ENCODE measurements at places on chromosomes 3 and 15.

DNA sequence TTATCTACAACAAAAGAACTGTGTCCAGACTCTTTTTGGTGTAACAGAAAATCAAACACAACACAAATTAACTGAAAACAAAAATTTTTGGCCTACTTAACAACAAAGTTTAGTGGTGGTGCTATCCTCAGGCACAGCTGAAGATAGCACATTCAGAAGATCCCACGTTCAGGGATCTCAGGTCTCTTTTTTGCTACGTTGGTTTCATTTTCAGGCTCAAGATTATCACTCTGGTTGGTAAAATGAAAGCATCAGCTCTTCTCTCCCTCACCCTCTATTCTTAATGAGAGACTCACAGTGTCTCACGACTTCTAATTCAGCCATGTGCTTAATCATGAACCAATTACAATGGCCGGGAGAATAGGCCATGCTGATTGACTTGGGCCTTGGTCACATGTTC, 146.9 kb upstream of the PTPRG start:
- no peak for DNase-seq

DNA sequence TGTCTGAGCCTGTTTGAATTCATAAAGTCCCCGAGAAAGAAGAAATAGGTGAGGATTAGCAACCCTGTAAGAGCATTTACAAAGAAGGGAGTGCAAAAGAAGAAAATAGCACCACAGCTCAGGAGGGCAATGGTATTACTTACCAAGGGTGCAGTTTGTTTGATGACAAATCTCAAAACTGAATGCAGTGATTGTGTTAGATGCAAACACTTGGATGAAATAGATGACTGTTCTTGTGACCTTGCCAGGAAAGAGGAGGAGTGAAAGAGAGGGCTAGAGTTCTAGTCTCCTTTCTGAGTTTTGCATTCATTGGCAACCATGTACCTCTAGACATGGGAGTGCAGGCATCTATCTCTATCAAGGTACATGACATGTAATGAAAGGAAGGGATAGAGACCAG, 1030.8 kb upstream of the CFAP20DC start:
- no peak for DNase-seq

GRCh38 chr3:156816091-156816793, 9.9 kb upstream of the LEKR1 start:
- peak; percentile 55 for DNase-seq

DNA sequence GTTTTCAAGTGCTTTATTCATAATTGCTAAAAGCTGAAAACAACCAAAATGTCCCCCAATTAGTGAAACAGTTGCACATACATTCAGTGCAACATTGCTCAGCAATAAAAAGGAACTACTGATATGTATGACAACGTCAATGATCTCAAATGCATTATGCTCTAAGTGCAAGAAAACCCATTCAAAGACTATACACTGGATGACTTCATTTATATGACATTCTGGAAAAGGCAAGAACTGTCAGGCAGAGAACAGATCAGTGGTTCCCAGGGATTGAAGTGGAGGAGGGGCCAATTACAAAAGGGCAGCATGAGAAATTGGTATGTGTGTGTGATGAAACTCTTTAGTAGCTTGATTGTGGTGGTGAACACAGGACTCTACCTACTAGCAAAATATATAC, 585.6 kb downstream of the TBL1XR1 start:
- no peak for DNase-seq

- DNase-seq, result no peak
Observed at GRCh38 chr15:63992300-63992699, 54.0 kb downstream of the DAPK2 start.

GRCh38 chr3:4232798-4233197, 70.4 kb upstream of the SETMAR start:
- DNase-seq, result no peak

DNA sequence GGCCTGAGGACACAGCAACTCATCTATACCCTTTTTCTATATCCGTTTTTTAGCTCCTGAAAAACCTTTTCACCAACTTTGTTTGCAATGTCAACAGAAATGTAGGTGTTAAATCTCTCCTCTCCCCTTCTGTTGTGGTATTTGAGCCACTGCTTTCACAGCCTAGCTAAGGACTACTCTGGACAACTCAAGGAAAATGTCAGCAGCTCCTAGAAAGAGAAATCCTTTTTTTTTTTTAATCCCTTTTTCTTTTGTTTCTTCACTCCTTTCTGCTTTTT, 176.6 kb downstream of the KLHL25 start:
- no peak for DNase-seq

DNA sequence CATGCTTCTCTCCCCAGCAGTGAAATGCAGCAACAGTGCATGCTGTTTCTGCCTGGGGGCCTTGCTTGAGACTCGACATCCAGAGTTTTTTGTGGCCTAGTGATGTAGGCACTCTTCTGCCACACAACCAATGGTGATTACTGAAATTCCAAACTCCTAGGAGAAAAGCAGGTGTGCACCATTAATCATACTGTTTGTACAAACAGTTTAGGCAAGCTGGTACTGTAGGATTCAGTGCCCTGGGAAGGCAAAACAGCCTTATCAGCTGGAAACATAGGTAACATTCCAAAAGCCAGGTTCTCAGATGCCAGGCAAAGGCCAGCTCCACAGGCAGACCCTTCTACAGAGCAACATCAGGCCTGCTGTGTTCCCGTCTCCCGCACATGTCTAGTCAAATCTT, 17.5 kb upstream of the RBP1 start:
- DNase-seq, result no peak

DNA sequence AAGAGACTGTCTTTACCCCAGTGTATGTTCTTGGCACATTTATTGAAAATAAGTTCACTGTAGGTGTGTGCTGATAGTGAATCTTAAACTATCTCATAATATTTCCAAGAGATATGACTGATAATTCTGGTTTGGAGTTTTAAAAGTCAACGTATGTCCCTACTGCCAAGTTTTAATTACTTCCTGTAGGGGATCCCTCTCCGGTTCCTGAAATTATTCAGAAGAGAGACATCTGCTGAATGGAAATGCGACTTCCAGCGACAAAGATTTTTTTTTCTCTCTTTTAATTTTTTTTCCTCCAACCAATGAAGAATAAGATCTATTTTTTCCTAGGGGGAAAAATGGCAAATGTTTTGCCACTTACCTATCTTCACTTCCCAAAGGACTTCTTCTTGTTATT, 498.9 kb upstream of the TGFBR2 start:
- DNase-seq, result no peak

GRCh38 chr3:60448696-60449095, 802.6 kb downstream of the FHIT start:
- DNase-seq, result no peak

DNA sequence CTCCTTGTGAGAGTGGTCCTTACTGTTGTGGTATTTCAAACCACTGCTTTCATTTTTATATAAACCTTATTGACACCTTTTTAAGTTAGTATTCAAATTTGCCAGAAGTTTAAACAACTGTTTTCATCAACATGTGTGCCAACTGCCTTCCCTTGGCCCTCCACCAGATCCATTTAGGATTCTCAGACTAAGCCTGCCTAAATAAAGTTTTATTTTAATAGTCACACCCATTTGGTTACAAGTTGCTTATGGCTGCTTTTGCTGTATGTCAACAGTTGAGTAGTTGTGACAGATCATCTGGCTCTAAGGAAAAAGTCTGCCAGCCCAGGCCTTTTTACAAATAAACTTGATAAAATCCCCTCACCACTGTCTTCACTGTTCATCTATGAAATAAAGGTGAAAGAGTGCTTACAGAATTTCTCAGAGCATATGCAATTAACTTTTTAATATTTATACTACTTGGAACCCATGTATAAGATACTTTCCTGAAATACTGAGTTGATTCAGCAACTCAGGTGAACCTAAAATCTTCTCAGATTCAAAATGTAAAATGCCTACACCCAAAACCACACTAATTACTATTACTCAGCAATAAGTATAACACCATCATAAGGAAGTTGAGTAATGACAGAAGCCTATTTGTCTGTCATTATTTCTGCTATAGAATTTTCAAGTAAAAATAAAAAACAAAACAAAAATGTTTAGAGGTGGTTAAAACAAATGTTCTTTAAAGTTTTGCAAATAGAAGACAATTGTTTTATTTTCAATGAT, 35.1 kb downstream of the PEAK1 start:
- no peak for DNase-seq

DNA sequence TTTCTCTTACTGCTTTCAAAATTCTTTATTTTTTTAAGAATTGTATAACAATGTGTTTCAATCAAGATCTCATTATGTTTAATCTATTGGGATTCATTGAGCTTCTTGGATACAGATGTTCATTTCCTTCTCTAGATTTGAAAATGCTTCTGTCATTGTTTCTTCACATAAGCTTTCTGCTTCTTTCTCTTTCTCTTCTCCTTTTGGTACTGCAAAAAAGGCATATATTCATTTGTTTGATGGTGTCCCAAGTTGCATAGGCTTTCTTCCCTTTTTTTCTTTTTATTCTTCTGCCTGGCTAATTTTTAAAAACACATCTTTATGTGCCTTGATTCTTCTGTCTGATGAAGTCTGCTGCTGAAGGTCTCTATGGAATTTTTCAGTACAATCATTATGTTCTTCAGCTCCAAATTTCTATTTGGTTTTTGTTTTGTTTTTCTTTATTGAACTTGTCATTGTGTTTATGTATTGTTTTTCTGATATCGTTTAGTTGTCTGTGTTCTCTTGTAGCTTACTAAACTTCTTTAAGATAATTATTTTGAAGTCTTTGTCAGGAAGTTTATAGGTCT, 88.9 kb downstream of the DTWD1 start:
- no peak for DNase-seq
